ENCODE measurements at places on chromosomes 1 and 21.

DNA sequence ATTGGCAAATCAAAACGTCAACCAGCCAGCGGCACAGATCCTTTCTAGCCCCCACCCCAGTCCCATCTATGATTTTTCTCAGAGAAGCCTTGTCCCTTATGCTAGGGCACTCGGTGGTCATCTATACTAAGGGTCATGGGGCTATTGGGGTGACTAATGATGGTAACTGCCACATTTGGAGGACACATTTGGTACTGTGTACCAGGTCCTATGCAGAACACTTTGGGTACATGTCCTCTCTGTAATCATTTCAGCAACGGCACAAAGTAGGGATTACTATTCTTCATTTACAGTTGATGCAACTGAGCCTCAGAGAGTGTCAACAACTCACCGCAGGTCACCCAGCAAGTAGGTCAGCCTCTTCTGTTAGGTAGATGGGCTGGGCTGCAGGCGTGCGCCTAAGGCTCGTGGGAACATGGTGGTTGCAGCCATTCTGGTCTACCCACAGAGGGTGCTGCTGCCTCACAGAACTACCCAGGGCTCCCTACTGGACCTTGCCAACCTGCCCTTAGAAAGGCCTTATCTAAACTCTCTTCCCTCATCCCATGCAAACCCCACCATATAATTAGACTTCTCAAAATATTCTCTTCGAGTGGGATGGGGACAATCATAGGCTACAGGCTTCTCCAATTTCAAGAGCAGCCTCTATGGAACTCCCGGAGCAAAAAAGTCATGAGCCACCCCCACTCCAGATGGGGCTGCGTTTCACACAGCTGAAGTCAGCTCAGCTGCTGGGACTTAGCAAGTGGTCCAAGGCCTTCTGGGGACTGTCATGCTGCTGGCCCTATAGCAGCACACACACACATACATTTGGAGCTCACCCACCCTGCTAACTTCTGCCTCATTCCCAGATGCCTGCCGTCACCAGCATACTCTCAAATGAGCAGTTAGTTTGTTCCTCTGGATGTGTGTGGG, 5.8 kb upstream of the SDHB start:
- peak; percentile 86 for DNase-seq

DNA sequence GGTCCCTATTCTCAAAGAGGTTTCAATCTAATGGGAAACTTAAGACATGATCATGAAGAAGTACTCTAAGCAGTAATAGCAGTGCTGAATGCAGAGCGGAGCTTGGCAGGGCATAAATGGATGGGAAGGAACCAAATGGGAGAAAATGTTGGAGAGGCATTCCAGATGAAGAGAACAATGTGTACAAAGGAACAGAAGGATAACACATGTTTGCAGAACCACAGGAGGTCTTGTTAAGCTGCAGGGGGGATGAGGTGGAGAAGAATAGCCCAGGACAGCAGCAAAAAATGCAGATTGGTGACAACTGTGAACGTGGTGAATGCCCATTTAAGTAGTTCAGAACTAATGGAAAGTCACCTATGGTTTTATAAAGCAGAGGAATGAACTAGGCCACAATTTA, 99.1 kb downstream of the ASTN1 start:
- no peak for DNase-seq

DNA sequence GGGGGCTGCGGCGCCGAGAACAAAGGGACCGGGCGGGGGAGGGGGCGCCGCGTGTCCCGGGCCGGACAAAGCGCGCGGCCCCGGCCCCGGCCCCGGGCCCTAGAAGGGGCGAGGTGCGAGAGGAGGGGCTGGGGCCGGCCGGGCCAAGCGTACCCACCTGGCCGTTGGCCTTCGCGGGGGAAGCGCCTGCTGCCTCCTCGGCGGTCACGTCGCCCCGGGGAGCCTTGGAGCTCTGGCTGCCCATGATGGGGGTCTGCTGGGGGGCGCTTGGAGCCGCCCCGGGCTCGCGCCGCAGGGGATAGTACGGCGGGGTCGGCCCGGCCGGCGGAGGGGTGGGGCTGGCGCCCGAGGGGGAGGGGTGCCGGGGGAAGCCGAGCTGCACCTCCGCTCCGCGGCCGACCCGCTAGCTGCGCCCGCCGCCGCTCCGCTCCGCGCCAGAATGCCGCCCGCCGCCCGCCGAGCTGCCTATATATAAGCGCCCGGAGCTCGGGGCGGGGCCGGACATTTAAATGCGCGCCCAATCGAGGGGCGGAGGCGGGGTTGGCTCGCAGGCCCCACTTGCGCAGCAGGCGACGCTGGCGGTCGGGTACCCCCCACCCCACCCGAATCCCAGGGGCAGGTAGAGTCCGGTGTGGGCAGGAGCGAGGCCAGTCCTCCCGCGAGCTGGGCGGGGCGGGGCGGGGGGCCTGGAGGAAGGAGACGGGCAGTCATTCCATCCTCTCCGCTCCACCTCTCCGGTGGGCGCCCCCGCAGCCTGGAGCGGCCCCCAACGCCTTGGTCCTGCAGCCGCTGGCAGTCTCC, at the start of gene MARCKSL1:
Gene MARCKSL1, minus strand, starts transcription at position 444 of the 801 bp plus-strand sequence. Its CDS starts 200 bp downstream, at position 244.
- peak; percentile 55 for DNase-seq

DNA sequence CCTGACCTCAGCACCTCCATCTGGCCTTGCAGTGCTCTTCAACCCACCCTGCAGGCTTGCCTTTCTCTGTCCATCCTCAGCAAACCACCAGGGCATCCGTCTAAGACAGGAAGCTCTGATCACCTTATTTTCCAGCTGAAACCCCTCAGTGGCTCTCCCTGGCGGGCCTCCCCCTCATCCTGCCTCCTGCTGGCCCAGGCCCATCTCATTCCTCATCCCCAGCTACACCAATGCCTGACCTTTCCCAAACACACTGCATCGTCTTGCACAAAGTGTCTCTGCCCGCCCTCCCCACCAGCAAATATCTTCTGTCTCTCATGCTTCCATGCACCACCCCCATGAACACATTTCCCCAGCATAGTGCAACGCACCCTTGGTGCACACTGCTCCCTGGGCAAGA, 205.0 kb downstream of the TOMM20 start:
- DNase-seq = no peak

DNA sequence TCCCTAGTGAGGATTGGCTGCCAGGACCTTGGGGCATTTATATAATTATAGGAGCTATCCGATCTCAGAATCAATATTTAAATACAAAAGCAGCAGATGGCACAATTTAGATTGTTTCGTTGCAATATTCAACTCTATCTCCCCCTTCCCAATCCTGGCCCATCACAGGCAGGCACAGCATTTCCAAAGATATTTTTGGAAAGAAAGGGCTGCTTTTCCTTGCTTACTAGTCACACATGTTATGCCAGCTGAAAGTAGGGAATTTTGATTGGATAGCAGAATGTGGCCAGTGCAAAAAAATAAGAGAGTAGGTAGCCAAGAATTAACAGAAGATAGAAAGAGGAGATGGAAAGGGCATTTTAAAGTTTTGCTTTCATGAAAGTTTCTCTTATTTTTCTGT, 37.9 kb downstream of the IL12RB2 start:
- no peak for DNase-seq

DNA sequence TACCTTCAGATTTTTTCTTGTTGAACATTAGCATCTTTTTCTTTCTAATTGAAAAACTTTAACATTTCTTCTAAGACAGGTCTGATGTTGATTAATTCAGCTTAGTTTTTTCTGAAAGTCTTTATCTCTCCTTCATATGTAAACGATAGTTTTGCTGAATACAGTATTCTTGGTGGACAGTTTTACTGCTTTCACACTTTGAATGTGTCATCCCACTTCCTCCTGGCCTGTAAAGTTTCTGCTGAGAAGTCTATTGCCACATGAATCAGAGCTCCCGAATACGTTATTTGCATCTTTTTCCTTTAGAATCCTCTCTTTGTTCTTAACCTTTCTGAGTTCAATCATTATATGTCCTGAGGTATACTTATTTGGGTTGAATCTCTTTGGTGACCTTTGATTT, 344.2 kb downstream of the OLFM3 start:
- DNase-seq = peak; percentile 1

GRCh38 chr1:22490309-22490708, 38.7 kb downstream of the ZBTB40 start:
- DNase-seq = peak; percentile 87

DNA sequence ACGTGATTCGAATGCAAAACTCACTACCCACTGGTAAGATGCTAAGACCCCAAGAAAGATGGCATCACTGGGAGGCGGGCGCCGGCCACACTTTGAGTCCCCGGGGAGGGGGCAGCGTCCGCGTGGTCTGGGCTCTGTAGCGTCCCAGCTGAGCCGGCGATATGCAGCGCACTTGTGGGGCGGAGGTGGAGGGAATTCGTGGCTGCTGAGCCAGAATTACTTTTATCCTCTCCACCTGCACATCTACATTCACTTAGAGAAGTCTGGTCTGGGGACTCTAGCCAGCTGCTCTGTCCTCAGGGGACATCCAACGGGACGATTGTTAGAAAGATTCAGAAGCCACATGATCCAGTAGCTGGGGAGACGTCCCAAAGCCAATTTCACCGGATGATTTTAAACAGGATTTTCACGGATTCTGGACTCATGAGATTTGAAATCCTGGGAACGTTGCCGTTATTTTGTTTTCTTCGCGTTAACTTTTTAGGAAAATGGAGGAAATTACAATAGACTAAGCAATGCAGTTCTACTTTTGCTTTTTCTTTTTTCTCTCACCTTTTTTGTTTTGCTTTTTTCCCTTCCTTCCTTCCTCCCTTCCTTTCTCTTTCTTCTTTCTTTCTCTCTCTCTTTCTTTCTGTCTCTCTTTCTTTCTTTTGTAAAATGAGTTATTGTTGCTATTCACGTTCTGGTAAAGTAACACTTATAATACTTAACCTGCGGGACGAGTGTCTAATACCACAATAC, 1.3 kb downstream of the JAM2 start:
- DNase-seq = no peak

GRCh38 chr1:209737118-209737505, 18.7 kb upstream of the TRAF3IP3 start:
- no peak for DNase-seq

GRCh38 chr21:39077876-39078275, 105.4 kb downstream of the PSMG1 start:
- DNase-seq = no peak

DNA sequence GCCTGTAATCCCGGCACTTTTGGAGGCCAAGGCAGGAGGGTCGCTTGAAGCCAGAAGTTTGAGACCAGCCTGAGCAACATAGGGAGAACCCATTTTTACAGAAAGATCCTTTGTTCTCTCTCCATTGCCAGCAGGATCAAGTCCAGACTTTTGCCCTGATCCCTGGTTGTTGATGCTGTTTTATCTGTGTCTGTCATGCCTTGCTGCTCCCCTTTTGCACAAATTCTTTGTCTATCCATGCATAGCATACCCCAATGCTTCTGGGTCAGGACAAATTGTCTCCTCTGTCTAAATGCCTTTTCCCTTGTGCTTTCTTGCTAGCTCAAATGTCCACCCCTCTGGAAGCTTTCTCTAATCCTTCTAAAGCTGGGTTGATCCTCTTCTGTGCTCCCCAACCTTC, 25.3 kb upstream of the FAAH start:
- no peak for DNase-seq

Data from choroid plexus epithelial cell (primary cell).